Activated CD4-positive, alpha-beta T cell treated with anti-CD3 and anti-CD28 coated beads for 36 hours (primary cell): ENCODE measurements at places on chromosomes 3 and 15. TPM values are rescaled to one million over a fixed set of nuclear protein-coding genes. Genes with fewer than 3 reads are reported as not detected.

Gene C3orf20
- not detected for total RNA-seq

Gene FES
- total RNA-seq: 12.2 TPM

Gene ATP13A3
- total RNA-seq: 61.4 TPM

Gene FAM3D
- total RNA-seq: not detected

Gene SCAANT1
- not detected for total RNA-seq

- DNase-seq: no peak
Measured at GRCh38 chr3:165751637-165752036, 85.6 kb downstream of the BCHE start.

DNA sequence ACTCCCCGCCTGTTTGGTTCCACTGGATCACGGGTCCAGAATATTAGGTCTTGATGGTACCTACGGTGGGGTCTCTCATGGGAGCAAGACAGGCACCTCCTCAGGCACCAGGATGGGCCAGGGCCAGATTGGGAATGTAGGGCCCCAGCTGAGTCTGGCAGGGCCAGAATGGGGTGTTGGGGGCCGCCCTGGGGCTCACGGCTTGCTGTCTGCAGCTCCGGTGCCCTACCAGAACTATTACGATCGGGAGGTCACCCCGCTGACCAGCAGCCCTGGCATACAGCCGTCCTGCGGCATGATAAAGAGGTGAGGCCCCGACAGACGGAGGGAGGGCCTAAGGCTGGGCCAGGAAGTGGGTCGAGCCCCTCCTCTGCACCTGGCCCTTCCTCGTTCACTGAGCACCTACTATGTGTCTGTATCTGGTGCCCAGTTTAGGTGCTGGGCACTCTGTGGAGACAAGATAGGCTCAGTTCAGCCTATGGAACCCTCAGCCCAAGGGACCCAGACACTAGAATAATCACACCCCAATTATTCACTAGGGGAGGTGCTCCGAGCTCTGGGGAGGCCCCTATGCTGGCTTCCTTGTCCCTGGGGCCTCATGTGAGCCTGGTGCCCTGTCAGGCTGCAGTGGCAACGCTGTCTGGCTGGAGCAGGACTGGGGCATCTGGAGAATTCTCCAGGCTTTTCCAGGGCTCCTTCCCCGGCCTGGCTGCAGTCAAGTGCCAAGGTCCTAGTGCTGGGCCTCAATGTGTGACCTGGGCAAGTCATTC is 37.9 kb downstream of the PSTPIP1 start:
- DNase-seq: peak; percentile 4

- no peak for DNase-seq
Measured at GRCh38 chr3:44048949-44049348, 192.7 kb upstream of the TOPAZ1 start.

- peak; percentile 77 for DNase-seq
Measured at GRCh38 chr3:11718637-11719405, 75.1 kb upstream of the VGLL4 start.

DNA sequence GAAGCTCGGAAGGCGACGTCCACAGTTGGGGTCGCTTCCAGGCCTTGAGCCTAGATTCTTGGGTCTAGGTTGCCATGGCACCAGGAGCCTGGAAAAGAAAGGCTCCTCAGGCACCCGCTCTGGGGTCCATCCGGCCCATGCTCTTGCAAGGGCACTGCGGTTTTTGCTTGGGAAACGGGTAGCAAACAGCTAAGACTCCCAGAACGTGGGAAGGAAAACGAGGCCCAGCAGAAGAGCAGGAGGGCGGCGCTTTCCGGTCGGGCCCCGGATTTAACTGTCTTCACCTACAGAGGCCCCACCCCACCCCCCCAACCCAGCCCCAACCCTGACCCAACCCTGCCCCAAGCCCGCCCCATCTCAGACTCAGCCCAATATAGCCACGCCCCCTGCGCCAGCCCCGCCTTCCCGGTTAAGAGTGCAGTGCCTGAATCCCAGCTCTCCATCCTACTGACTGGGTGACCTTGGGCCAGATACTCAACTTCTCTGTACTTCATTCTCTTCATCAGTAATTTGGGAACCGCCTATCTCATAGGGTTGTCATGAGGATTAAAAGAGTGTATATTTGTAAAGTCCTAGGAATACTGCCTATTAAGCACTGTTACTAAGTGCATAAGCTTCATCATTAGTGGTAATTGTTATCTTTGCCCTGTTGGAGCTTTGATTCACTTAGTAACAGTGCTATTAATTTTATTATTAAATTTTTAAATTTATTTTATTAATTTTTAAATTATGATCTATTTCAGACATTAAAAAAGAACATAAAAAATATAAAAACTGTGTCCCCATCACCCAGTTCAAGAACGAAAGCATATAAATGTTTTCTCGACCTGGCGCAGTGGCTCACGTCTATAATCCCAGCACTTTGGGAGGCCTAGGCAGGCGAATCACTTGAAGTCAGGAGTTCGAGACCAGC is 28.4 kb upstream of the SMAD6 start:
- DNase-seq: peak; percentile 77

DNA sequence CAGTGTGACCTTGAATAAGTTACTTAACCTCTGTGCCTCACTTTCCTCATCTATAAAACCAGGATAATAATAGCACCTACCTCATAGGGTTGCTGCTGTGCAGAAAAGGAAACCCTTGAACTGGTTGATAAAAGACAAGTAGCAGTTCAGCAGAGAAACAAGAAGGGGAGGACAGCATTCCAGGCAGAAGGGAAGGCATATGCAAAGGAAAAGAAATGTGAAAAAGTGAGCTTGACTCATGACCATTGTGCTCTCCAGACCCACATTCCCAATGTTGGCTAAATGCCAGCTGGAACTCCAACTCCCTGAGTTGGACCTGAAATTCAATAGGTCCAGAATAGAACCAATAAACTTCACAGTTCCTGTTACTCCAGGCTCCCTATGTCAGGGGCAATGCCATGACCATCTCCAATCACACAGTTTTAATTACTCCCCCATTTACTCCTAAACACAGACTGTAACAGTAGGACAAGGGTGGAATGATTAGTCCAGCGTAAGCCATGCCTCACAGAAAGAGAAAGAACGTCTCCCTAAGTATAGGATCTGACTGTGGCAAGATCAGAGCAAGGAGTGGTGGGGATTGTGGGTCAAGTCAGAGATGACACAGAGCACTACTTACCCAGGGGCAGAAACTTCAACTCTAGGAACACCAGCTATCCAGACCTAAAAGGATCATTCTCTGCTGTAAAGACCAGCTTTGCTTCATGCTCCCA is 26.9 kb downstream of the PRKAR2A start:
- DNase-seq: no peak

- DNase-seq: no peak
Measured at GRCh38 chr15:96358001-96358801, 27.7 kb downstream of the NR2F2 start.

DNA sequence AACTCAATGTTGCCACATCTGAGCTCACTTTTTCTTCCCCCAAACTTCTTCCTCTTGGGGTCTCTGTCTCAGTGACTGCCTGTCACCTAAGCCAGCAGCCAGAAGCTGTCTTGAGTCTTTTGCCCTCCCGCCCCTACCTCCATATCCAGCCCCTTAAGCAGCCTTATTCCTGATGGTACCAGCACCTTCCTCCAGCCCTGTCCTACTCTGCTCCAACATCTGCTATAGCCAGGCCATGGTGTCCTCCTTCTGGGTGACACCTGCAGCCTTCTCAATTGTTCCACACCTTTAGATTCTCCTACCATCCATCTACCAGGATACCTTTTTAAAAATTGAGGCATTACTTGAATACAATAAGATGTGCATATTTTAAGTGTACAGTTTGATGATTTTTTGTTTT is 53.8 kb downstream of the EPHB3 start:
- no peak for DNase-seq

- no peak for DNase-seq
Measured at GRCh38 chr3:157672061-157672460, 168.8 kb upstream of the VEPH1 start.
